ENCODE measurements at places on chromosomes 6 and 20.

- no peak for DNase-seq
Measured at GRCh38 chr6:43762966-43763695, 6.9 kb upstream of the VEGFA start.

- DNase-seq = no peak
Measured at GRCh38 chr20:44183282-44183681, 3.7 kb downstream of the JPH2 start.

DNA sequence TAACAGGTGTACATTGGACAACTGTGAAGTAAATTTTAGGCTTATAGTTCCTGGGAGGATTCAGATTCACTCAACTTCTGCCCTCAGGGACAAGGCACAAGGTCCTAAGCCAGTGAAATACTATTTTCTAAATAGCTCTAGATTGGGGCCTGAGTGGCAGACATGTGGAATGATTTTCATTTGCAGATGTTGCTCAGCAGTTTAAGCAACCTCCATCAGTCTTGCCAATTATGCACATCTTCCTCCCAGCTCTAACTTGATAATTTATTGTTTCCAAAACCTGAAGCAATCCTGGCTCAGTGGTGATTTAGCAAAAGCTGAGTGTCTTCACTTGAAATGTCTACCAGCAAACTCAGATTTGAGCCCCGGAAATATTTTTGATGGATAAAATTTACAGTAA, 116.2 kb downstream of the SCP2D1 start:
- DNase-seq = no peak

DNA sequence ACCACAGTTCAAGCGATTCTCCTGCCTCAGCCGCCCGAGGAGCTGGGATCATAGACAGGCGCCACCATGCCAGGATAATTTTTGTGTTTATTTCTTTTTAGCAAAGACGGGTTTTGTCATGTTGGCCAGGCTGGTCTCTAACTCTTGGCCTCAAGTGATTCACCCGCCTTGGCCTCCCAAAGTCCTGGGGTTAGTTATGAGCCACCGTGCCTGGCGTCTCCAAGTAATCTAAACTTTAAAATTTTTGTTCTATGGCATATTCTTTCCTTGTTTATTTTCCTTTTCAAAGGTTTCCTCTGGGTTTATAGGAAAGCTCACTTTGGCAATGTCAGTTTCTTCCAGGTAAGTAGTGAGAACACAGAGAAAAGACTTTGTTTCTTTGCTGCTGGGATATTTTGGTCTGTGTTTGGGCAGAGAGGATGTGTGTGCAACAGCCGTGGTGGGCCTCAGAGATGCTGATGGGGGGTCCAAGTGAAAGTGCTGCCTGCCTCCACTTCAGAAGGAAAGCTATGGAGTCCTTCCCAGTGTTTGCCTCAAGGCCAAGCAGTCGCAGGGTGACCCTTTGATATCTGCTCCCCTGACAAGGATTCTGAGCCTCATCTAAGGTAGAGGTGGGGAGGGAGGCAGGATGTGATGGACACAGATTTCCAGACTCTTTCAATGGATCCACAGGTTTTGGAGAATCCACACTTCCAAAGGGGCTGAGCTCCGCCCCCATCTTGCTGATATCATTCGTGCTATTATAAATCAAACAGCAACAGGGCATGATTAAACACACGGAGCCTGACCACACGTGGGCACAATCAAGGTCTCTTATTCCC, 2.3 kb downstream of the LRP11 start:
- DNase-seq = no peak
